ENCODE measurements at places on chromosomes 6 and 20.

GRCh38 chr6:43186706-43187105 is 4.7 kb downstream of the CUL9 start:
- no peak for DNase-seq

DNA sequence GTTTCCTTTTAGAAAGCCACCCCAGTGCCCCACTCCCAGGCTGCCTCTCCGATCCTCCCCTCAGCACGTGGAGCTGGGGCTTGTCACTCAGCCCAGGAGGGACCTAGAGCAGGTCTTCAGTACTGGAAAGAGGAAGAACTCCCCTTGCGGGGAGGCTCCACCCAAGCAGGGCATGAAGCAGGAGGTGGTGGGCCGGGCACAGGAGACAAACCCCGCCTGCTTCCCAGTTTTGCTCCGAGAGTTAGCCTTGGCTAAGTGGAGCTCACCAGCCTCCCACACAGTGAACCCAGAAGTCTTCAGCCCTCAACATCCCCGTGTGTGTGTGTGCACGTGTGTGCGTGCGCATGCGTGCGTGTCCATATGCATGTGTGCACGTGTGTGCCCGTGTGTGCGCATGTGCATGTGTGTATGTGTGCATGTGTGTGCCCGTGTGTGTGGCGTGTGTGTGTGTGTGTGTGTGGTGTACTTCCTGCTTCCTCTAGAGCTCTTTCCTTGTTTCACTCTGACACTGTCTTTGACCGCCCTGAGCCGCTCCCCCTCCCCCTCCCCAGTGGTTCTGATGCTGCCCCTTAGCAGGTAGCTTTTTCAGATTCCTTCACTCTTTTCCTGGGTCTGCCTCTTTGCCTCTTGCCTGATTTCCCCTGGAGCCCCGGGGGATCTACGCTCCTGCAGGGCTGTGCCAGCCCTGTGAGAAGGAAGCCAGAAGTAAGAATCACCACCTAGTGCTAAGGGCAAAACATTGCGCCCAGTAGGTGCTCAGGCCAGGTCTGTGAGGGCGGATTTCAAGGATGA is 239.8 kb downstream of the CDC5L start:
- no peak for DNase-seq

GRCh38 chr6:4903121-4903520 is 100.7 kb downstream of the RPP40 start:
- no peak for DNase-seq

DNA sequence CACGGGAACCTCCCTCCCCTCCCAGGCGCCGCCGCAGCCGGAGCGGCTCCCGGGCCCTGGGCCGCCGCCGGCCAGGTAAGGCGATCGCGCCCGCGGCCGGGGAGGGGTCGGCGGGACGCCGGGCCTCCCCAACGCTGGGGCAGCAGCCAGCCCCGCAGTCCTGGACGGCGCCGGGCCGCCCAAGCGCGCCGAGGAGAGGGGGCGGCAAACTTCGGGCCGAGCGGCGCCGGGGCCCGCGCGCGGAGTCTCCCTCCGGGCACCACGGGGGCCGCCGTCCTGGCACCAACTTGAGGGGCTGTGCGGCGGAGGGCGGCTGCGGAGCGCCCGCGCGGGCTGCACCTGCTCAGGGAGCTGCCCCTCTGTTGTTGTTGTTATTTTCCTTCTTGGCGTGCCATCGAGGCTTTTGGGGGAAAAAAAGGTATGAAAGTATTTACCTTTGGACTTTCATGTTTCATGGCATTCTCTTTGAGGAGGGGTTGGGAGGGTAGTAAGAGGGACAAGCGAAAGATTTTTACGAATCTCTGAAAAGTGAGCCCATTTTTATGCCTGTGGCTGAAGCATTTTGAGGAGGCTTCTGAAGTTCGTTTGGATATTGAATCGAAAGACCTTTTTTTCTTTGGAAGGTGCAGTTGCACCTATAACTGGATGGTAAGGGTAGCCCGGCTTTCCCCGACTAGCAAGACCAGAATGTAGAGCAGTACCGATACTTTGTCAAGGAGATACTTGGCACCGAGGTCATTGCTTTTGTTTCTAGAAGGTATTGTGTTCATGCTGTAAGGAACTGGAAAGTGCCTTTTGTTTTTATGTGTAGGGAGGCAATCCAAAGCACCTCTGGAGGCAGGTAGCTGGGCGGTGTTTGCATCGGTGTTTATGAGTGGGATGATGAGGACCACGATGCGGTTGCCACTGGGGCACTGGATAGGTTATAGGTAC is at the start of gene RNF182:
Gene RNF182, plus strand, starts transcription at position 4 of the 933 bp plus-strand sequence. CDS start 52,168 bp downstream, outside the sequence.
- no peak for DNase-seq

DNA sequence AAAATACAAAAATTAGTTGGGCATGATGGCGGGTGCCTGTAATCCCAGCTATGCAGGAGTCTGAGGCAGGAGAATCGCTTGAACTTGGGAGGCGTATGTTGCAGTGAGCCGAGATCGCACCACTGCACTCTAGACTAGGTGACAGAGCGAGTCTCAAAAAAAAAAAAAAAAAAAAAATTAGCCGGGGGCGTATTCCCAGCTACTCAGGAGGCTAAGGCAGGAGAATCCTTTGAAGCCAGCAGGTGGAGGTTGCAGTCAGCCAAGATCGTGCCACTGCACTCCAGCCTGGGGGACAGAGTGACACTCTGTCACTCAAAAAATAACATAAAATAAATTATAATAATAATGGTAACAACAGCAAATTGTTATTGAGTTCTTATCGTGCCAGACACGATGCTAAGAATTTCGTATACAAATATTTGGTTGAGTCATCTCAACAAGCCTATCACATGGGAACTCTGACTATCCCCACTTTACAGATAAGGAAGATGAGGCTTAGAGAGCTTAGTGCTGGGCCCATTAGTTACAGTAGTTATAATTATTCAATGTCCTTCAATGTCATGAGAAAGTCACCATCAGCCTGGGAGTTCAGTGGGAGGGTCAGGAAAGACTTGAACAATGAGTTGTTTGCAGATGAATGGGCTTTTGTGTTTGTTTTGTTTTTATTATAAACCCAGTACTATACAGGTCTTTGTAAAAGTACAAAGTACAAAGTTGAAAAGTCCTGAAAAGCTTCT is 19.4 kb downstream of the C6orf15 start:
- DNase-seq = no peak

GRCh38 chr20:50335105-50335504 is 144.5 kb downstream of the CEBPB start:
- no peak for DNase-seq

DNA sequence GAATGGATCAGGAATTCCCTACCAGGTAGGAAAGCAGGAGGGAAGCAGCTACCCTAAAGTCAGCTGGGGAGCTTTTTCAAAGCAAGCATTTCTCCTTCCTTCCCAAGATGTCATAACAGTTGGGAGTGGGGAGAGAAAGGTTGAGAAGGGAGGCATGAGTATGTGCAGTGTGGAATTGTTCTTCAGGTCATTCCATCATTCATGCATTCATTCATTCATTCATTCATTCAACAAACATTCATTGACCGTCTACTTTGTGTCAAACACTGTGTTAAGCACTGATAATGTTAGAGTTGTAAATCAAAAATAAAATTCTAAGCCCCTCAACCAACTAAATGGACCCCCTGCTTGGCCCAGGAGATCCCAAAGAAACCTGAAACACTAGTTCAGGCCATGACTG is 49.2 kb upstream of the FAM184A start:
- DNase-seq = no peak

Measured in GOT3 (cell line).